Kidney tubule cell (primary cell): ENCODE measurements at places on chromosomes 4 and X.

- no peak for DNase-seq
Measured at GRCh38 chr4:179797738-179798137, 2355.5 kb upstream of the AGA start.

DNA sequence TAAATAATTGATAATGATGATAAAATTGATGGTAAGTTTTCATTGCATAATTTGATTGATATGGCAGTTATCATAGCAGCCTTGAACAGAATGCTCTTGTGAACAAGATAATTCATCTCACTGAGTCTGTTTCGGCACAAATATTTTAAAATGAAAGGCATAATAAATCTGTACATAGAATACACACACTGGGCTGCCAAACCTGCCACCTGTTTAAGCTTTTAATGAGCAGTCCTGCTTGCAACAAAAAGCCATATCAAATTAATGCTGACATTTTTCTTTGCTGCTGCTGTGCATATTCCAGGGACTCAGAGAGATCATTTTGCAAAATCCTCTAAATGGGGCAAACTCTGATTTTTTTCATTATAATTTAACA lies 201.1 kb downstream of the ARHGAP24 start:
- DNase-seq, result no peak

DNA sequence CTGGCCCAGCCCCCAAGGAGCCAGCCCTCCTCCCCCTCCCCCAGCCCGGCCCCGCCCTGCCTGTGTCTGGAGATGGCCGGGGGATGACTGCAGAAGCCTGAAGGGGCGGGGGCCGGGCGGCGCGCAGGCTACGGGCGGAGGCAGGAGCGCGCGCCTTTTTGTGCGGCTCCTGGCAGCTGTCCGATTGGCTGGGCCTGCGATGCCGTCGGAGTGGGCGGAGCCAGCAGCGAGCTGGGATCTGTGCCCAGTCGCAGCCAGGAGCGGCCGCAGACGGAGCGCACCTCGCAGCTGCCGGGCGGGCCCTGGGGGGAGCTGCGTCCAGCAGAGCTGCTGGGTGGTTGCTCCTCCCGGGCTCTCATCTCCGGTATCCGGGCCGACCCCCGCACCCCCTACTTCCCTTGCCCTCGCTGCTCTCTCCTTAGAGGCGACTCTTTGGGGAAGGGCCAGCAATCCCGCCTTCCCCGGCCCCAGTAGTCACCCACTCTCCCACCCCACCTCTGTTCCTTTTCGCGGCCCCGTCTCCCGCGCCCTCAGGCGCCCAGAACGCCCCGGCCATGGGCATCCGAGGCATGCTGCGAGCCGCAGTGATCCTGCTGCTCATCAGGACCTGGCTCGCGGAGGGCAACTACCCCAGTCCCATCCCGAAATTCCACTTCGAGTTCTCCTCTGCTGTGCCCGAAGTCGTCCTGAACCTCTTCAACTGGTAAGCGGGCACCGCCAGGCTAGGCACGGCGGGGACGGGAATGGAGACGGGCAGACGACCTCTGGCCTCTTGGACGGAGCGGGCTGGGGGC lies at the start of gene GABRQ:
TSS of gene GABRQ (plus strand) at position 247 of the 794 bp plus-strand sequence. CDS start at position 555, 308 bp downstream.
- peak; percentile 9 for DNase-seq

DNA sequence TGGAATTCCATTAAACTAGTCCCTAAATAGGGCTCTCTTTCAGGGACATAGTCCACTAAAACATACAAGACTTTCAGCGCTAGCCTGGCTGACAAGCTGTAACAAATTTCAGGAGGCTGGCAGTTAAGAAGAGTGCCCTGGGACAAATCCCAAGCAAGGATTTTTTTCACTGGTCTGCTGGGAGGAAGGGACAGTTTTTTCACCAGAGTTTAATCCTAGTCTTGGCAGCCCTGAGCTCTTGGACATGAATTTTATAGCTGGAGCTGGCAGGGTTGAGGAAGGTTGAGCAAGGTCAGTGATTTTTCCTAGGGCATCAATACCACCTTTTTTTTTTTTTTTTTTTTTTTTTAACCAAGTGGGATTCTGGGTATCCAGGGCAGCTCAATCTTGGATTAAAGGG lies 184.4 kb downstream of the SH2D1A start:
- no peak for DNase-seq
